ENCODE measurements at places on chromosomes 6 and 20.

DNA sequence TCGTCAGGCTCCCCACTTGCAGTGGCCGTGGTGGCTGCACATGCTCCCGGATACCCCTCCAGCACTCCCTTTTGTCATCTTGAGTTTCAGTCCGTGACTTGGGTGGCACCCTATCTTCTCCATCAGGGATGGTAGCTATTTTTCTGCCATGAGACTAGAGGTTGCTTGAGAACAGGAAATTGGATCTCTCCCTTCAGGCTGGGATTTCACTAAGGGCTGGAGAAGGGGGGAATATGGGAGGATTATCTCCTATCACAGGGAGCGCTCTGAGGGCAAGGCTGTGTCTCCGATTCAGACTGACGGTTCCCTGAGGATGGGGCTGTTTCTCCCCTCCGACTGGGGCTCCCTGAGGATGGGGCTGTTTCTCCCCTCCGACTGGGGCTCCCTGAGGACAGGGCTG is 123.1 kb downstream of the MRPL14 start:
- no peak for DNase-seq

DNA sequence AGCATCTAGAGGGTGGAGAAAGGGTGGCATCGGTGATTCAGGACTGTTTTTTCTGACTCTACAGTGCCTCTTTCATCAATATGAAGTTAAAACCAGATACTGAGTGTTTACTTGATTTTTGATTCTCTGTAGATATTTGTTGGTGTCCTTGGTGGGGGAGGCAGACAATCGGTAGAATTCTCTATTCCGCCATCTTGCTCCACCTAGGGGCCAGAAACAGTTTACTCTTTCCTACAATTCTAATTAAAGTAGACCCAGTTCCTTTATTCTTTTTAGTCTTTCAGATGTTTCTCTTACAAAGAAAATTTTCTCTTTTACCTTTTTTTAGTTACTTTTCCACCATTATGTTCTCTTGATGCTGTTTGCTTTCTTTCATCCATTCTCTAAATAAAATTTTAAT is 162.1 kb upstream of the RAB32 start:
- DNase-seq, result no peak

DNA sequence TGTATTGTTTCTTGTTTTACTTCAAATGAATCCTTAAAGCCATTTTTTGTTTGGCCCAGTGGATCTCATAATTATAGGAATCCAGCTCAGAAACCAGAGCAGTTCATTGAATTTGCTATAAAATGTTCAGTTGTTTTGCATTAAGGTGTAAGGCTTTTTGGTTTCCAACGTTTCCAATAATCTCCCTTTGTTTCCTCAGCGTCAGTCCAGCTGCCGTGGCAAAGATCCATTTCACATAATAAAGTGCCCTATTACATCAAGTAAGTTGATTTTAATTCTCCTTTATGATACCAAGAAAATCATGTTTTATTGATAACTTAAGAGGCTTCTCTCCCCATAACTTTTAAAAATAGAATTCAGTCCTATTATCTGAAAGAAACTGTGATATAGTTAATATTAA is 472.6 kb downstream of the UTRN start:
- no peak for DNase-seq

GRCh38 chr20:35088231-35089145 is 4.1 kb downstream of the TRPC4AP start:
- DNase-seq, result no peak

DNA sequence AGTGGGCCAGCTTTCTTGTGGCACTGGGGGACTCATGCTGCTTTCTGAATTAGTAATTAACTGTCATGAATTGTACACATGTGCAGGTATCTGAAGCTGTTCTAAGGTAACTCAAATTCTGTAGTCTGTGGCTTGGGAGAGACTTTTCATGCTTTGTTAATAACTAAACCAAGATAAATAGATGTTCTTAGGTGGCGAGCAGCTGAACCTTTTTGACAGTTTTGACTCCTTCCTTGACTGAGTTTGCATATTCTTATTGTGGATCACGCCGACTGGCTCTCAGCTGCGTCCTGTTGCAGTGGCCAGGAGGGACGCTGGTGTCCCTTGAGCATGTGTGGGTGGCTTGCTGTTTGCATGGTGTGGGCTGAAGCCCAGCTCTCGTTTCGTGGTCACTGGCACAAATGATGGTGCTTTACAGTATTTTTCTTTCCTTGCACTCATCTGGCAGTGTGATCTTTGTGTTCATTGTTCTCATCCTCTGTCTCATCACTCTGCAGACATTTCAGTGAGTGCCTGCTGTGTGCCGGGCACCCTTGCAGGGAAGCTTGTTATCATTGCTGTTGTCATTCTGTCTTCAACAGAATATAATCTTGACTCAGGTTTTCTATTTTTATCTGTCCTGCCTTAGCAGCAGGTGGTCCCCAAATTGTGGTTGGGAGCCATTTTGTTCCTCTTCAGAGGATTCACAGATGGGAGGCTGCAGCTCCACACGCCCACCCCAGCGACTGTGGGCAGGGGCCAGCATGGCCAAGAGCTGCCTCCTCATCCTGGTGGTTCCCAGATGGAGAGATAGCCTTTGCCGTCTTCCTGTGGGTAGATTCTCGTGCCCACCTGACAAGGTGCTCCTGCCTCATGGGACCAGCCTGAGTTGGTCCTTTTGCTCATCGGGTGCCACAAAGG is 39.6 kb downstream of the DUSP22 start:
- no peak for DNase-seq

- no peak for DNase-seq
Observed at GRCh38 chr6:169575365-169575764, 126.5 kb downstream of the WDR27 start.

GRCh38 chr20:57106030-57106682 is 160.3 kb downstream of the BMP7 start:
- no peak for DNase-seq

DNA sequence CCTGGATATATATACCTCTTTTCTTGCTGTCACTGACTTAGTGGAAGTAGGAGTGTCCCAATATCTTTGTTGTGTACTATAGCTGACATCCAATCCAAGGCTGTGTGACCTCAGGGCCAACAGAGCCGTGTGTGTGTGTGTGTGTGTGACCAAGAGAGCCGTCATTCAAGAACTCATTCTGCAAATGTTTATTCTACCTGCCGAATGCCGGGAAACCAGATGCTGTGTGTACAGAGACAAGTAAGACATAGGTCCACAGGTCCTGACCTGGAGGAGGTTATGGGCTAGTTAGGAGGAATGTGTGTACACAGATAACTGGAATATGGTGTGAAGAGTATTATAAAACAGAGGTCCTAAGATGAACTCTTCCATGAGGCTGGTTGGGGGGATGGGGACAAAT is 190.0 kb downstream of the DHX35 start:
- DNase-seq, result no peak

DNA sequence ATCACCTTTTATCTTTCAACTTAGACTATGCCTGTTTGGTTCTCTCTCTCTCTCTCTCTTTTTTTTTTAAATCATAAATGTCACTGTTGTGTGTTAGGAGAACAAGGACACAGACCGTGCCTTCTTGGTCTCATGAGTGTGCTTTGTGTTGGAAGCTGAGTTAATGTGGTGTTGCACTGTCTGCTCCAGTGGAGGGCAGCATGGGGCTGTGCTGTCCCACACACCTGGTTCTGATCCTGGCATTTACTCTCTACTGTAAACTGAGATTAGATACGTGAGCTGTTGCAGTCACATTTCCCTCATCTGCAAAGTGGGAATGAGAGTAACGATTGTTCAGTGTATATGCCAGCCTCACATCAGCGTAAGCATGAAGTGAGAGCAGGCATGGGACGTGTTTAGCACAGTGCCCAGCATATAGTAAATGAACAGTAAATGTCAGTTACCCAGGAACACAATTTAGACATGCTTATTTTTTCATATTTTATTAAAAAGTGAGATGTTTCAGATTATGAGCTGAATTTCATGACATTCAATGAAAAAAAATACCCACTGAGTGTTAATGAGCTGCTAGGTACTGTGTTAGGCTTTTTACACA is 161.1 kb downstream of the FARS2 start:
- no peak for DNase-seq

DNA sequence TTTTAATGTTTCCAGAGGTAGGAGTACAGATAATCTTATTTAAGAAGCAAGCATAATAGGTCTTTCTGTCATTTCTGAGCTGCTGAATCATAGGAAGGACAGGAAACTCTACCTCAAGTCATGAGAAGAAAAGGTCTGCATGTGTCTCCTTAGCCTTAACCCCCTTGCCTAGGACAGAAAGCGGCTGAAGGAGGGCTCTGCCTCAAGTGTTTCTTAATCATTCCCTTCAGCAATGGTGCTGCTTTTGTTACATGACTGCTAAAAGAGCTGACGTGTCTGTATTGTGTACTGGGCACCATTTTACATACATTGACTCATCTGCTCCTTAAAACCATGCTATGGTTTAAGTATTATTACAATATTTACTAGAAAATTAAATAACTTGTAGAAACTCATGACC is 564.0 kb upstream of the AGPAT4 start:
- no peak for DNase-seq

- DNase-seq, result no peak
Observed at GRCh38 chr6:11232770-11233626, 530 bp upstream of the NEDD9 start.

DNA sequence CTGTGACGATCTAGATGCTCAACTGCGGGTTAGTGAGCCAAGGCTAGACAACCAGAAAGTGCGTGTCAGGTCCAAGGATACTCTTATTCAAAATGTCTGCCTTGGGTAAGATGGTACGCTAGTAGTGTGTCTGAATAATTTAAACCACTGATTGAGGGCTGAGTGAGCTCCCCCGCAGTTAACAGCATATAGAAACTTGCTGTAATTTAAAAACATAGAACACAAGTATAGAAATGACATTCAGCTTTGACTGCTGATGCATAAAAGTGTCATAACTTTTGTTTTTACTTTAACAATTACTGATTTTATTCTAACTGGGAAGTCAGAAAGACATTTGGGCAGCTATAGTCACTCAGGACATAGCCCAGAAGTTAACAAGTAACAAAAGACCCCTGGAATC is 45.6 kb upstream of the SLC22A1 start:
- DNase-seq, result no peak

- no peak for DNase-seq
Observed at GRCh38 chr6:133756078-133756695, 132.7 kb upstream of the TCF21 start.

DNA sequence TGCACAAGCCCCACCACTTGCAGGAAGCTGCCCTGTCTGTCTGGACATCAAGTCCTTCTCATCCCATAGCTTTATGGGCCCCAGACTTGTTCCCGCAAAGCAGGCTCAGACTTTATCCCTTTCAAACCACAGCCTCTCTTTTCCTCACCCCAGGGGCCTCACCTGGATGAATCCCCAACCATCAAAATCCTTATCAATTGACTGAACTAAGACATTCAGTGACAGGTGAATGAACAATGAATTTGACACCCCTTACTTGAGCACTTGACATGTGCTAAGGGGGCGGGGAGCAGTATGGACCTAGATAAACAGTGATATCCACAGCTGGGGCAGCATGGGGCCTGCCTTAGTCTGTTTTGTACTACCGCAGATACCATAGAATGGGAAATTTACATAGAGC is 5.0 kb downstream of the RAB44 start:
- no peak for DNase-seq

- no peak for DNase-seq
Observed at GRCh38 chr6:113160306-113161017, 696.7 kb upstream of the MARCKS start.

GRCh38 chr20:54044156-54044555 is 26.2 kb downstream of the BCAS1 start:
- no peak for DNase-seq

DNA sequence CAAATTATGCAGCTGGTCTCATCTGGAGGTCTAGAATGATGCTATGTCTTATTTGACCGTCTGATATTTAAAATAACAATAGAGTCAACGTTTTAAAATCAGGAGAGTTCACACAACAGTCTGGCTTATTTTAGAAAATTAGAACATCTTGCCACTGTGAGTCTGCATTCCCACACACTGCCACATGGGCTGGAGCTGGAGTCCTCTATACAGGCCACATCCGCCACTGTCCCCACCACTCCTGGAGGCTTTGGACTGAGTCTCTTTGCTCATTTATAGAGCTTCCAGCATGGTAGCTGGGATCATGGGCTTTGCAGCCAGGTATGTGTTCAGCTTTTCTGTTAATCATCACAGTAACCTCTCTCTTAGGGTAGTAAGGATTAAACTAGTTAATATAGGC is 68.8 kb upstream of the ZNFX1 start:
- no peak for DNase-seq

GRCh38 chr6:135851442-135852271 is at the start of gene PDE7B:
PDE7B (plus strand) TSS chr6:135851701.
- no peak for DNase-seq

GRCh38 chr20:41134362-41135186 is 2.8 kb upstream of the PLCG1 start:
- DNase-seq, result no peak

GRCh38 chr6:69732045-69732444 is 64.8 kb downstream of the LMBRD1 start:
- DNase-seq, result no peak

- no peak for DNase-seq
Observed at GRCh38 chr20:60381643-60382400, 423.6 kb downstream of the CDH26 start.

DNA sequence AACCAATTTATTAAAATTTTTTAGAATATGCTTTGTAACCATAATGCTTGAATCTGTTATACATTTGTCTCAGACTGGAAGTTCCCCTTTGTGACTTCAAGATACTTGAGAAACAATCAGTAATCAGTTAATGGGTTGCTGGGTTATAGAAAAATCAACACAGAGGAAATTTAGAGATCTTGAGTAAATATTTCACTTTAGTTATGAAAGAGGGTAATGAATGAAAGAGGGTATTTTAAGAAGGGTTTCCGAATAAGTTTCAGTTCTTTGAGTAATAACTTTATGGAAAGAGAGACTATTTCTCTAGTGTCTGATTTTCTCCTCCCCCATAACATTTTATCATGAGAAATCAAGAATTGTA is 21.4 kb downstream of the ZFAND3 start:
- no peak for DNase-seq

DNA sequence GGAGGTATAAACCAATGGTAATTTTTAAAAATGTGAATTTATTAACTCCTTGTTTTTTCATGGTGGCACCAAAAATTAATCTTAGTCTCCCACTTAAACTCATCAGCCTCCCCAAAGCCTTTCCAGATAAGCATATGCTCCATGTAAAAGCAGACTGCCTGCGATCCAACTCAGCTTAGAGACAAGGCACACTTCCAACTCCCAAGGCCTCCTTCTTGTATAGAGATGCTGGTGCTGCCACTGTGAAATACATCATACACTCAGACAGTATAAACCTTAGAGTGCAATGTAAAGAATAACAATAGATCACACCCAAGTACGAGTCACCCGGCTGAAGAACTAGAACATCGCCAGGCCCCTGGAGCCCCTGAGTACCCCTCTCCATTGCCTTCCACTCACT is 2.0 kb downstream of the ANKRD6 start:
- no peak for DNase-seq

DNA sequence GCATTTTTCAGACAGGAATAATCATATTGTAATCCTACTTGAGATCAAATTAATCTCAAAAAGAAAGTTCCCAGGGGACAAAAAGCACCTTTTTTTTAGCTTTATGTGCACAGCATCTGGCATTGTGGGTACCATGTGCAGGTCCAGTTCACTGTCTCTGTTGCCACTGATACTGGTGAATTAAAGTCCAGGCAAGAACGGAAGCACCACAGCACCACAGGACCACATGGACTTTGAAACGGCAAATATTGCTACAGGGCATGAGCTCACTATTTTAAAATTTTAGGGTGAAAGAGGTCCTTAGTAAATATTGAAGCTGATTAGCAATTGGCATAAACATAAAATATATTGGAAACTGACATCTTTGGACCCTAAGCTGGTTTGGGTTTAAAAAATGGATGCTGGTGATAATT is 709.0 kb downstream of the EPM2A start:
- DNase-seq, result no peak

- DNase-seq, result no peak
Observed at GRCh38 chr6:62904687-62905086, 306.6 kb upstream of the FKBP1C start.

All from activated naive CD4-positive, alpha-beta T cell (primary cell).